Caco-2 (cell line): ENCODE measurements at places on chromosomes 6 and 20. TPM values are rescaled to one million over a fixed set of nuclear protein-coding genes. Genes with fewer than 3 reads are reported as not detected.

GRCh38 chr20:23156170-23156841, 70.2 kb upstream of the CD93 start:
- H3K27ac ChIP-seq, result peak overlapping the region; percentile 34
- no peaks in the 10 kb centered on the region for H3K27me3 ChIP-seq
- no peaks in the 10 kb centered on the region for H3K36me3 ChIP-seq
- no peak overlapping the region for H3K4me3 ChIP-seq
- no peak for DNase-seq
- peaks cover 30% of the 10 kb centered on the region for H3K4me1 ChIP-seq

- H3K4me1 ChIP-seq, result no peaks in the 10 kb centered on the region
- no peak for DNase-seq
- H3K4me3 ChIP-seq, result peak overlapping the region; percentile 64
- no peaks in the 10 kb centered on the region for H3K27me3 ChIP-seq
These were observed 3.2 kb downstream of the MARCKS start for GRCh38 chr6:113860181-113860955.

The SLC22A16 gene
- not detected in 2 replicates for total RNA-seq

- H3K4me1 ChIP-seq, result peaks cover 17% of the 10 kb centered on the region
- no peaks in the 10 kb centered on the region for H3K36me3 ChIP-seq
- H3K27me3 ChIP-seq, result no peaks in the 10 kb centered on the region
- H3K27ac ChIP-seq, result no peak overlapping the region
These were observed 19.1 kb upstream of the CHMP4B start for GRCh38 chr20:33791959-33792597.

The SLC22A2 gene
- total RNA-seq, result 0.19 TPM in 1 of 2 replicates, not detected in the other

- H3K36me3 ChIP-seq, result no peaks in the 10 kb centered on the region
- no peak overlapping the region for H3K27ac ChIP-seq
- no peaks in the 10 kb centered on the region for H3K27me3 ChIP-seq
- no peak overlapping the region for H3K4me3 ChIP-seq
- DNase-seq, result no peak
These were observed 377.6 kb upstream of the ZFP64 start for GRCh38 chr20:52569201-52569600.

GRCh38 chr6:159427771-159428170, 258.6 kb downstream of the FNDC1 start:
- H3K27me3 ChIP-seq, result no peaks in the 10 kb centered on the region
- no peak overlapping the region for H3K27ac ChIP-seq
- no peaks in the 10 kb centered on the region for H3K36me3 ChIP-seq
- no peaks in the 10 kb centered on the region for H3K4me1 ChIP-seq

DNA sequence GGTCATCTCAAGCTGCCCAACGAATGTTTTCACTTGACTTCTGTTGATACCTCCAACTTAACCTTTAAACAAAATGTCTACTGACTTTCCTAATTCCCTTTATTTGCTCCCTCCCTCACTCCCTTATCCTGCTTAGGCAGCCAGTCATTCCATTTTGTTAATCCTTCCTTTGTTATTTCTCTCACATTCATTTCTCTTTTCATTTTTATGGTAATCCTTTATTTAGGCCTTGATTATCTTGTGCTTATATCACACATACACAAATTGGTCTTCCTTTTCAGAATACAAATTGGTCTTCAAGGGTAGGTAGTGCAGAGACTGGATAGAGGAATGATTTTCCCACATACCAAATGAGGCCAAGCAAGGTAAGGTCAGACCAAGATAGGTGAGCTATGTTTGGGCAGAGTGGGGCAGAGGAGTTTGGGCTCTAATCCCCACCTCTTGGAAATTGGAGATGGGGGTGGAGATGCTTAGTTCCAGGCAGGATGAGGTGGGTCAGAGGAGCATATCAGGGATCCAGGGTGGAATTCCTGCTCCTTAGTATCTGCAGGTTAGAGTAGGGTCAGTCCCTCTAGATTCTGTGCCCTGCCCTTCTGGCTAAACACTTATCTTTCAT, 2.0 kb upstream of the SPACA1 start:
- no peak overlapping the region for H3K27ac ChIP-seq
- no peak for DNase-seq
- no peaks in the 10 kb centered on the region for H3K27me3 ChIP-seq
- no peaks in the 10 kb centered on the region for H3K4me1 ChIP-seq
- H3K36me3 ChIP-seq, result no peaks in the 10 kb centered on the region
- H3K4me3 ChIP-seq, result no peak overlapping the region

DNA sequence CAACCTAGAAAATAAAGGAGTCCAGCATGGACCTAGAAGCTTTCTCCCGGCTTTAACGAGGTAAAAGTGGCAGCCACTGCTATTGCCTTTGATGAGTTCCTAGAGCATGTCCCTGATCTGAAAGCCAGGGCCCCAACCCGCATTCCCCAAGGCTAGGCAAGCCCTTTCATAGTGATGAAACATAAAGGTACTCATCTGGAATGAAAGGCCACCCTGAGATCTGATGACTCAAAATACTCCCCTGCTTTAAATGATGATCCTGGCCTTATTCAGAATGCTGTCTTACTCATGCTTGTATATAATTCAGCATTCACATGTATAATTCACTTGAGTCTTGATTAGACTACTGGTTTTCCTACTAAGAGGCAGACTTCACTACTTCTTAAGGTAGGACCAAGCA, 21.3 kb downstream of the TTPAL start:
- no peaks in the 10 kb centered on the region for H3K27me3 ChIP-seq
- H3K4me3 ChIP-seq, result no peak overlapping the region
- H3K27ac ChIP-seq, result no peak overlapping the region
- H3K4me1 ChIP-seq, result peaks cover 12% of the 10 kb centered on the region
- DNase-seq, result no peak
- H3K36me3 ChIP-seq, result peaks cover 19% of the 10 kb centered on the region

The SEMG1 gene
- not detected in 2 replicates for total RNA-seq

DNA sequence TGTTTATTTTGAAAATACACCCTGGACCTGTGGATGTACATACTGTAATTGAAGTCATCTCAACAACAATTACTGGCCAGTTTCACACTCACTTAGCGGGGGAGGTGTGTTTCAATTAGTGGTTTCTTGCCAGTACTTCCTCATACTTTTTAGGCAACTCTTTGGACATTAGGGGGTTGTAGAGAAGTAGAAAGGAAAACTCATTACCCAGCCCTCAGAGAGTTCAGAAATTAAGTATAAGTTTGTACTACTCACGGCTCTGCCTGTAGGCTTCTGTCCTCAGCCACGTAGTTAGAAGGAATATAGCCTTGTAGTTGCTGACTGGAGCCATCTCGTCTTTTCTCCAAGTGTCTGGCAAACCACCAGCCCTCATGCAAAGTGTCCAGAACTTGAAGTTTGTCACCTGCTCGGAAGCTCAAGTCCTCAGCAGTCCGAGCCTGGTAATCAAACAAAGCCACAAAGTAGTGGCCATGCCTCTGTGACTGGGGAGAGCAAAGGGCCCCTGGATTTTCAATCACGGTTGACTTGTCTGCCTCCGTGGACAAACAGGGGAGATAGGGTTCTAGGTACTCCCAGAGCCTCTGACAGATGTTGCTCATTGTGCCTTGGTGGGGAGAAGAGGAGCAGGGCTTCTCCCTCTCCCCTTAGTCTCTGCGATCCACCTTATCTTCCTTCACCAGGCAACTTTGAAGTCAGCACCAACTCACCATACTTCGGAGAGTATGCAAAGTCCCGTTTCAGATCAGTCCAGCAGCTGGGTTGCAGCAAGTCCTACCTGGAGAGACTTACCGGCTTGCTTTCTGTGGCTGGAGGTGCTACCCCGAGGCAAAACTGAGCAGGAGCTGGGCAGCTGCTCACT, 749 bp downstream of the FRK start:
- H3K4me1 ChIP-seq, result peaks cover 6% of the 10 kb centered on the region; the same call in 1 of the 2 replicates
- H3K27me3 ChIP-seq, result no peaks in the 10 kb centered on the region
- peak; percentile 50 for DNase-seq

- no peak overlapping the region for H3K4me3 ChIP-seq
- peaks cover 4% of the 10 kb centered on the region; the same call in 1 of the 2 replicates for H3K27me3 ChIP-seq
- H3K36me3 ChIP-seq, result no peaks in the 10 kb centered on the region
These were observed 4.6 kb upstream of the MDGA1 start for GRCh38 chr6:37702314-37702713.

DNA sequence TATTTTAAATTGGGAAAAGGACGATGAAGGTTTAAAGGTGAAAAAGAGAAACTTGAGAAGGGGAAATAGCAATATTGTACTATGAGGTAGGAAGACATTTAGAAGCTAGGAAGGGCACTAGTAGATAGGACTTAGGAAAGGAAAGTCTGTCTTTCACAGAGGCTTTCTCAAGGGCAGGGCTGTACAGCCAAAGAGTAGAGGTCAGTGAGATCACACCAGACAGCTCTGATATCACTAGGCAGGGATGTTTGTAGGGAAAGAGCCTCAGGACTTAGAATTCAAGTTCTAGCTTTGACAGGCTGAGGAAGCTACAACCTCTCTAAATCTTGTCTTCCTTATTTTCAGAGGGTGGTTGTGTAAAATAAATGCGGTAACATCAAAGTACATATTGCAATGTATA, 160.4 kb upstream of the SLC22A16 start:
- H3K27me3 ChIP-seq, result no peaks in the 10 kb centered on the region
- no peak overlapping the region for H3K4me3 ChIP-seq
- no peak for DNase-seq
- H3K4me1 ChIP-seq, result no peaks in the 10 kb centered on the region
- no peak overlapping the region for H3K27ac ChIP-seq

- no peak for DNase-seq
- H3K27ac ChIP-seq, result no peak overlapping the region
- H3K4me1 ChIP-seq, result no peaks in the 10 kb centered on the region
- H3K4me3 ChIP-seq, result no peak overlapping the region
- no peaks in the 10 kb centered on the region for H3K27me3 ChIP-seq
These were observed 64.3 kb downstream of the ADTRP start for GRCh38 chr6:11714116-11714797.

- H3K36me3 ChIP-seq, result no peaks in the 10 kb centered on the region
- H3K4me1 ChIP-seq, result no peaks in the 10 kb centered on the region
- H3K27ac ChIP-seq, result no peak overlapping the region
- no peaks in the 10 kb centered on the region for H3K27me3 ChIP-seq
- no peak overlapping the region for H3K4me3 ChIP-seq
These were observed 37.0 kb downstream of the DLL1 start for GRCh38 chr6:170253910-170254269.

GRCh38 chr20:38961530-38962043, 557 bp upstream of the DHX35 start:
- H3K36me3 ChIP-seq, result no peaks in the 10 kb centered on the region
- peak overlapping the region; percentile 84 for H3K4me3 ChIP-seq
- H3K27me3 ChIP-seq, result no peaks in the 10 kb centered on the region
- H3K27ac ChIP-seq, result peak overlapping the region; percentile 96

- H3K4me1 ChIP-seq, result no peaks in the 10 kb centered on the region
- H3K36me3 ChIP-seq, result peaks cover 41% of the 10 kb centered on the region
- H3K27ac ChIP-seq, result no peak overlapping the region
- no peak overlapping the region for H3K4me3 ChIP-seq
- H3K27me3 ChIP-seq, result no peaks in the 10 kb centered on the region
- peak; percentile 37 for DNase-seq
These were observed 51.7 kb downstream of the MYH7B start for GRCh38 chr20:35007413-35007812.

The PAK1IP1 gene
- 23.9 and 25.9 TPM in 2 replicates for total RNA-seq

DNA sequence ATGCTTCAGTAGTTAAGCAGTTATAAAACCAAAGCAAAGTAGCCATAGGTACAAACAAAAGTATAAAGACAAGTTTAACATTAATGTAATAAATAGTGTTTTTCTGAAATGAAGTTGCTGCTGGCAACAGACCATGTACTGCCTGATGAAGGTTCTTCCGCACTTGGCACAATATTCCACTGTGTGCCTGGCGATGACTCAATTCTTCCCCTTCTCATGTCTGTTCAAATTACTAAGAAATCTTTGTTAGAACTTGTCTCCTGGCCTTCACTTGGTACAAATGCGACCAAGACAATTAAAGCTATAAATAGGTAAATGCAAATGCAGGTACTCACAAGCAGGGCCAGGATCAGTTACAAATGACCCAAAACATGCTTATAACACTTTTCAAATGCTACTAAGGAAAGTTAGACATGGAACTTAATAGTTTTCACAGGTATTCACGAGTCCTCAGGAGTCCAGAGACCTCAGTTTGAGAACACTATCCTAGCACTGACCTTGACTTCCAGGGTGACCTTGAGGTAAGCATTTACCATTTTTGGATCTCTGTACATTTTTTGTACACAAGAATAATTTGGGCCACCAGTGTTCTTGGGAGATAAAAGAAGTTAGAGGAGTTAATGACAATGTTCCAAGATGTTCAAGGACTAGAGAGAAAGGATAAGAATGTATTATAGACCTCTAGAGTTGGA, 8.1 kb upstream of the DDR1 start:
- no peaks in the 10 kb centered on the region; the same call in 1 of the 2 replicates for H3K4me1 ChIP-seq
- no peak for DNase-seq
- no peaks in the 10 kb centered on the region for H3K27me3 ChIP-seq
- H3K4me3 ChIP-seq, result no peak overlapping the region
- no peak overlapping the region for H3K27ac ChIP-seq

The ESR1 gene
- not detected in 2 replicates for total RNA-seq
